ENCODE measurements at places on chromosomes 2 and 18.

- DNase-seq = no peak
Measured at GRCh38 chr2:181258720-181259119, 198.5 kb upstream of the ITGA4 start.

- no peak for DNase-seq
Measured at GRCh38 chr2:238467792-238468191, 41.1 kb downstream of the ASB1 start.

- no peak for DNase-seq
Measured at GRCh38 chr18:7946734-7947377, 379.7 kb downstream of the PTPRM start.

GRCh38 chr18:63374540-63374939 is 7.5 kb upstream of the KDSR start:
- no peak for DNase-seq

DNA sequence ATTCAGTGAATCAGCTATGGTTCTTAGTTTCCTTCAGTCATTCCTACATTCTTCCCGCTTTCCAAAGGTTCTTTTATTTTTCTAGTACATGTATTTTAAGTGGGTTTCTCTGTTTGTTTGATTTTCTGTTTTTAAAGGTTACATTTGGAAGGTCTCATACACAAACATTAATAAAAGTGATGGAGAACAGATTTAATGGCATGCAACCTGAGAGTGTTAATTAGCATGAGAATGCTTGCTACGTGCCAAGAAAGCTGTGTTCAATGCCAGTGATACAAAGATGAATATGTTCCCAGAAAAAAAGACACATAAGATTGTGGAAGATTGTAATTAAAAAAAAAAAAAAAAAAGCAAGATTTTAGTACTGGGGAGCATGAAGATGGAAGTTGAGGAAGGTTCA is 61.8 kb upstream of the CDC42EP3 start:
- DNase-seq = no peak

DNA sequence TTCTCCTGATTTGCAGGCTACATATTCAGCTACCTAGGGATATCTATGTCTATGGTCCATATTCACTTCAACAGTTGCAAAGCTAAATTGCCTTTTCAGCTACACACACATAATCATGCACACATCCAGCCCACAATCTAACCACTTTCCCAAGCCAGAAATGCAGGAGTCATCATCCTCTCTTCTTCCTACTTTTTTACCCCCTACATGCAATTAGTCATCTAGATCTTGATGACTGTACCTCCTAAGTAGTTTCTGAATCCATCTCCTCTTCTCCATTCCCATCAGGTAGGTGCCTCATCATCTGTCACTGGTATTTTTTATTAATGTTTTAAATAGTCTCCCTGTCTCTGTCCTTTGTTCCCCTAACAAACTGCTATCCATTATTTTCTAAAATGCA is 23.7 kb upstream of the SPRED2 start:
- no peak for DNase-seq

DNA sequence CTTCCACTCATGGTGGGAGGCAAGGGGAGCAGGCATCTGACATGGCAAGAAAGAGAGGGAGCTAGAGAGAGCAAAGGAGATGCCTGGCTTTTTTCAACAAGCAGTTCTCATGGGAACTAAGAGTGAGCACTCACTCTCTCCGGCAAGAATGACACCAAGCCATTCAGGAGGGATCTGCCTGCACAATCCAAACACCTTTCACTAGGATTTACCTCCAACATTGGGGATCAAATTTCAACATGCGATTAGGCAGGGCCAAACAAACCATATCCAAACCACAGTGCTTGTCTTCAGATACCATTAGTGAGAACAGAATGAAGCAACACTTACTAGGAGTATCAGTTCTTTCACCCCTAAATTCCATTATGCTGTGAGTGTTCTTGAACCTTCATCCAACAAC is 77.3 kb downstream of the FIGN start:
- DNase-seq = no peak

- DNase-seq = no peak
Measured at GRCh38 chr2:23824777-23825212, 102.1 kb downstream of the ATAD2B start.

DNA sequence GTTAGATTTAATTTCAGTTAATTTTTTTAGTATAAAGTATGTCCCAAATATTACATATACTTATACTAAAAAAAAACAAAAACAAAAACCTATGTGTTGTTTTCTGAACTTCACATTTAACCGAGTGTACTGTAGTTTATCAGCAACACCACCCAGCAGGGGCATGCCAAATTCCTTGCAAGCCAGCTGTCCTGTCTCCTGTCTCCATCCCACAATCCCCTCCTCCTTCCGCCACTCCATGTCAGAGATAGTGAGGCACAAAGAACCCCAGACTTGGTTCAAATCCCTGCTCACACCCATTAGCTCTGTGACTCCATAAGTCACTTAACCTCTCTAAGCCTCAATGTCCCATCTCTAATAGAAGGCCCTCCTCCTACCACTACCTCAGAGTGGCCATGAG is 9.4 kb downstream of the CHST10 start:
- DNase-seq = no peak

DNA sequence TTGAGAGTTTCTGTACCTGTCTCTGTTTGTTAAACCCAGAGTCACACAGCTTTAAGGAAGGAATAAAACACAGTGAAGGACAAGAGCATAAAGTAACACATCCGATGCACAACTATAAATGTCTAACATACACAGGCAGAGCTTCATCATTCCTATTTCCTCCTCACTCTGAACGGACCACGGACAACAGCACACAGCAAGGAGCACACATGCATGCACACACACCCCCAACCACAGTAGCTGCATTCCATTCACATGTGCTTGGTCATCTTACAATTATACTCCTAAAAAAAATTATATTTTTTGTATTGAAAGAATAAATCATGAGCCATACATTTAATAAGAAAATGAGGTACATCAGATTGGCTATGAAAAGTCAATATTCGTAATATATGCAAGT is 58.3 kb downstream of the ID2 start:
- no peak for DNase-seq
